ENCODE measurements at places on chromosomes 16 and 17. TPM values are rescaled to one million over a fixed set of nuclear protein-coding genes. Genes with fewer than 3 reads are reported as not detected.
A peak's percentile ranks its signal among the peaks of the same experiment; 100 is the strongest.

DNA sequence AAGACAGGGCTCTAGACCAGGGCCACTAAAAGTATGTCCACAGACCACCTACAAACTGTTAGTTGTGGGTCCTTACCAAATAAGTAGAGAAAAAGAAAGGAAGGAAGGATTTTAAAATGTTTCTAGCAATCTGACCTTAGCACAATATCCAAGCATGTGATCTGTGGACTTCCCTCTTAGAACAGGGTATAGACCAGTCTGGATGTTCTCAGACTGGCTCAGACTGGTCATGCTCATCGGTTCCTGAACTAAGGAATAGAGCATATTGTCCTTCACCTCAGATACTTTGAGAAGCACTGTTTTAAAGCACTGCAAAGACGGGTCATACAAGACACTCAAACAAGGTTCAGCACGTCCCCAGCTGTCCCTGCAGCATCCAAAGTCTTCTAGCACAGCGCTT lies 25.8 kb downstream of the CUEDC1 start:
- no peak for DNase-seq

GRCh38 chr17:40100669-40101366 lies 429 bp upstream of the NR1D1 start:
- DNase-seq: peak; percentile 99

DNA sequence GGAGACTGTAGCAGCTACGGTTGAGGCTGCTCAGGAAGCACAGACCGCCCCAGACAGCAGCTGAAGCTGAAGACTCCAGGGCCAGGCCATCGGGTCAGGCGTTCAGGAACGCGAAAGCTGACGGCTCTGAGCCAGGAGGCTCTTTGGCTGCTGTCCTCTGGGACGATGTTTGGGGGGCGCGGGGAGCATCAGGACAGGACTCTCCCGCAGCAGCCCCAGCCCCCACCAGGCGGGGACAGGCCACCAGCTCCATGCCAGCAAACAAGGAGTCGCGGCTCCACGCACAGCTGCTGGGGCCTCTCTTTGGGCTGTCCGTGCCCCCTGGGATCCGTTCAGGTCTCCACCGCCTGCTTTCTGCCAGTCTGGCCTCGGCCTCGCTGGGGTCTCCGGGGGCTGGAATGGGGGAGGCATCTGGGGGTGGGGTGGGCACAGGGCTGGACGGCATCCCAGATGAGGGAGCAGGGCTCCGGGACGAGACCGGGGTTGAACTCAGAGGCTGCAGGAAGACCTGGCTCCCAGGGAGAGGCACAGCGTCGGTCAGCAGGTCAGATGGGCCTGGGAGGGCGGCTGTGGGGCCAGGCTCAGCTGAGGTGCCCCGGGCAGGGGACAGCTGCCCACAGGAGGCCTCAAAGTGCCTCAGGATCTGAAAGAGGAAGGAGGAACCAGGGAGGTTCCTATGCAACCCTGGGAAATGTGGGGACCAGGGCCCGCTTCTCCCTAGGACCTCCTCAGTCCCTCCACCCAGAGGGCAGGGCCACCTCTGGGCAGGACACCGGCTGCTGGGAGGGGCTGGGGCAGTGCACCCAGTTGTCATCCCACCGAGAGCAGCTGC lies 6.3 kb upstream of the CEP131 start:
- DNase-seq: no peak

DNA sequence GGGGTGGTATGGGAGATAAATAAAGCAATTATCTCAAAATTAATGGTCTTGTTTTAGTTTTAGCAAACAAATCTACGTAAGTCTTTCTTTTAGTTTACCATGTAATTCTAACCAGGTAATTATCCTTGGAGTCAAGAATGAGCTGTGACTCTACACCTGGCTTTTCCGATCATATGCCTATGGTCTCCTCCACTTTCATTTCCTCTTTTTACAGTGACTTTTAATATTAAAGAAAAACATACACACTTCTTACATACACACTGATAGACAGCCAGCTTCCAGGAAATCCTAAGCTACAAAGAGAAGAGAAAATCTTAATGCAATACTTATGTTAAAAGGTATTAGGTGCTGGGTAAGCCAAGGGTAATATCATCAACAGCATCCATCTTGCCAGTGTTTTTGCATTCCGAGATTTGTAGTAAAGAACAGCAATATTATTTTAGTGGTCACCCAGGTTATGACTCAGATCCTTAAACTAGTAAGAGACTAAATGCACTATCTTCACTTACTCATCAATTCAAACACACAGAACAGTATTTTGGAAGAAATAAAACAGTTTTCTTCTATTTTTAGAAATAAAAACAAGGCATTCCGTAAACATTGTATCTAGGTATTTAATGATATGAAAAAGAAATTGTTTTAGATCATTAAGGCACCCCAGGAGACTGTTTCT lies 4.4 kb upstream of the IRX5 start:
- DNase-seq: no peak

Gene TRIM47
- total RNA-seq: 147 TPM

DNA sequence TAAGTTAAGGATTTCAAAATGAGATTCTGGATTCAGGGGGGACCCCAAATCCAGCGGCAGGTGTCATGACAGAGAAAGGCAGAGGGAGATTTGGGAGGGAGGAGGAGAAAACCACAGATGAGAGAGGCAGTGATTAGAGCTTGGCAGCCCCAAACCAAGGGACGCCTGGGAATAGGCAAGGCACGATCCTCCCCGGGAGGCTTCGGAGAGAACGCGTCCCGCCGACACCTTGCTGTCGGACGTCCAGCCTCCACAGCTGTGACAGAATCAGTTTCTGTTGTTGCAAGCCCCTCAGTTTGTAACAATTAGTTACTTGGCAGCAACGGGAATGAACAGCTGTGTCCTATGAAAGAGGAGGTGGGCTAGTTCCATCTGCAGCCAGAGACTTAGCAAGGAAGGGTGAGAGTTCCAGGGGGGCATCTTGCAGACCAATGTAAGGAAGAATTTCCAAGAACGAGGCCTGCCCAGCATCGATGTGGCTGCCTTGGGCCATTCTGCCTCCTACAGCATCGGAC lies 110.7 kb upstream of the SDK2 start:
- no peak for DNase-seq

Gene ARL4D
- total RNA-seq: 25.2 TPM

DNA sequence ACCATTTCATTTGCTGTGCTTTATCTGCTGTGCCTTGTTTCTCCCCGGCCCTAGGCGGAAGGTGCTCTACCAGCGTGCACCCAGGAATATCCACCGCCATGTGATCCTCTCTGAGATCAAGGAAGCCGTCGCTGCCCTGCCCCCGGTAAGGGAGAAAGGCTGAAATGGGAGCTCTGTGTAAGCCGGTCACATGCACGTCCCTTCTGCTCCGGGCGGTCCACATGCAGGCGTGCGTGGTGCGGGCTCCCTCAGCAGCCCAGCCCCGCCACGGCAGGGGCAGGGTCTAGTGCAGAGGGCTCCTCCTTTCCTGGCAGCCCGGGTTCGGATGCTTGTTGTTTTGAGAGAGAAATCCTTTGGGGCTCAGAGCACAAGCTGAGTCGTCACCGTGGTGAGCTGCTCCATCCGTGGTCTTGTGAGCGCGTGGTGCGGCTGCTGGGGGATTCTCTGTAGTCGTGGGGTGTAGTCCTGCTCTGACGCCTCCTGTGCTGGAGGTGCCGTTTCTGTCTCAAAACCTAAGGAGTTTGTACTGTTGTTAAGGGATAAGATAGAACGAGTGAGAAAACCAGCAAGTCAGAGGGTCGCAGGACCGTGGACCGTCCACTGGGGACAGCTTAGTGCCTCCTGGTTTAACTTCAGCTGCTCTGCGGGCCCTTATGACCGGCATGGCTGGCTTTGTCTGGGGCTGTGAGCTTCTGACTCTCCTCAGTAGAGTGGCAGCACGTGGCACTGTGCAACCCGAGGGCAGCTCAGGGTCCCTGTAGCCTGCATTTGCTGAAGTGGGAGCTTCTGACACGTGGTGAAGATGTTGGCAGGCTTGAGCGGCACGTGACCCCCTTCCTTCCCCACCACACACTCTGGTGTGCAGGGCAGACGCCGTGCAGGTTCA lies 12.3 kb upstream of the MC1R start:
- no peak for DNase-seq

DNA sequence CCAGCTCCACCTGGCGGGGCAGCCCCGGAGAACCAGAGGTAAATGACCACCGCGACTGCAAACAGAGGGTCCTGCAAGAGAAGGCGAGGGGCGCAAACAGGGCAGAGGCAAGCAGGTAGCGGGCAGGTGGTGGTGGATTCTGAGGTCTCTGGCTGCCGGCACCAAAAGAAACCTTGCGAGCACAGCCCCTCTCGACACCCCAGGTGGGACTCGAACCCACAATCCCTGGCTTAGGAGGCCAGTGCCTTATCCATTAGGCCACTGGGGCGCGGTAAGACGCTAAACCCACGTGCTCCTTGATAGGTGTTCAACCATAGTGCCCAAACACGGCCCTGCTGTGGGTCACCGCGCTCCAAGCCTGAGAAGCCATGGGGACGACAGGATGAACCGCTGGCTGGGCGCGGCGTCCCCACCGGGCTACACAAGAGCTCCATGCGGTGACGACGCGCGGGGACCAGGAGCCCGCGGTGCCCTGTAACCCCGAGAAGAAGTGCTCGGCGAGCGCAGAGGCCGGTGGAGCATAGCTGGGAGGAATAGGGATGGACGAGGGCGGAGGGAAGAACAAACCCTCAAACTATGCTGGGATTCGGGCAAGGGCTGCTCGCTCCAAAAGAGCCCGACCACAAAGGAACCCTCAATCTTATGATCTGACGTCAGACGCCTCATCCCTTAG lies 12.4 kb downstream of the ATP5PD start:
- peak; percentile 98 for DNase-seq

DNA sequence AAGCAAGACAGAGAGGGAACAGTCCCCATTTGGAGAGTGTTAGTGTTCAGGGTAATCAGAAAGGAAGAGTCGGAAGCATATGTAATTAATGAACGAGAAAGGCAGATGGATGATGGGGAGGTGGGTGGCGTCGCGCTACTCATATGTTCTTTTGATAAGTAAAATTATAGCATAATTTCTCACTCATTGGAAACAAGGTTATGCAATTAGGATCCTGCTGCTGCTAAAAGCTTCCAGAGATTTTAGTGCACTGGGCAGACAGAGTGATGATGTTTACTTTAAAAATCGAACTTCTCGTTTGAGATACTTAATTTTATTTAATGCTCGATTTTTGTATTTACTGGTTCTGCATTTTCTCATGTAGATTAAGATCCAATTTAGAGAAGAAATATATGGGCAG lies 96.2 kb downstream of the PRKCA start:
- DNase-seq: no peak

Gene STX4
- total RNA-seq: 38.8 TPM

GRCh38 chr17:49528966-49529365 lies 33.9 kb downstream of the NGFR start:
- DNase-seq: no peak

GRCh38 chr17:71273441-71273840 lies 847.4 kb upstream of the SOX9 start:
- no peak for DNase-seq

DNA sequence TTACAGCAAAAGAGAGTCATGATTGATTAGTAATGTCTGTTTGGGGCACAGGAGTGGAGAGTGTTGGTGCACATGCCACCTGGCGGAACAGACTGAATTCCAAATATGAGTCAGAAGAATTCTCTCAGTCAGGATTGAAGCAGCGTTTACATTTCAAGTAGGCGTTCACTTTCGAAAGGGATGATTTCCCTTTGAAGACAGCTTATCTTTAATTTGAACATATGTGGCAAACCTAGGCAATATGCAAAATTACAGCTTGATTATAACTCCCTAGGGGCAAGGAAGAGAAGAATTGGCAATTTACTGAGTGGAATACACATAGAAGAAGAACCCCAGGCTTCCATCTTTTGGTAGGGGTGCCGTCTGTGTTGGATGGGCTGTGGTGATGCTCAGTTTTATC lies 235.8 kb downstream of the HAPSTR1 start:
- DNase-seq: no peak

- DNase-seq: no peak
Measured at GRCh38 chr17:40520991-40521453, 19.6 kb upstream of the TNS4 start.

DNA sequence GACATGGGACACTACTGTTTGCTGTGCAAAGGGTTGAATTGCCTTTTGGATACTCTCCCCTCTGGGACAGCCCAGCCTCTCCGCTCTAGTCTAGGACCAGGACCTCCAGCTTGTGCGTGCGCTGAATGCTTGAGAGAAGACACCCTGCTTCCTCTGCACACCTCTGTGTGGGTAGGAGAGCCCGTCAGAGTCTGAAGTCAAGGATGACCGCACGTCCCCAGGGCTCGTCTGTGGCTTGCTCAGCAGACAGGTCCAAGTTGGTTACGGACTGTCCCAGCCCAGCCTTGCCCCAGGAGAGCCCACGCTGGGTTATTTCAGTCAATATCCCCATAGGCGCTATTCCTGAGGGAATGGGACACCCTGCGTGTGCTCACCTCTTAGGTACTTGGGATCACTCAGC lies 3.7 kb downstream of the C16orf89 start:
- DNase-seq: no peak

Gene ZACN
- total RNA-seq: 0.13 TPM

GRCh38 chr16:28820016-28820415 lies 2.8 kb upstream of the ATXN2L start:
- DNase-seq: no peak

DNA sequence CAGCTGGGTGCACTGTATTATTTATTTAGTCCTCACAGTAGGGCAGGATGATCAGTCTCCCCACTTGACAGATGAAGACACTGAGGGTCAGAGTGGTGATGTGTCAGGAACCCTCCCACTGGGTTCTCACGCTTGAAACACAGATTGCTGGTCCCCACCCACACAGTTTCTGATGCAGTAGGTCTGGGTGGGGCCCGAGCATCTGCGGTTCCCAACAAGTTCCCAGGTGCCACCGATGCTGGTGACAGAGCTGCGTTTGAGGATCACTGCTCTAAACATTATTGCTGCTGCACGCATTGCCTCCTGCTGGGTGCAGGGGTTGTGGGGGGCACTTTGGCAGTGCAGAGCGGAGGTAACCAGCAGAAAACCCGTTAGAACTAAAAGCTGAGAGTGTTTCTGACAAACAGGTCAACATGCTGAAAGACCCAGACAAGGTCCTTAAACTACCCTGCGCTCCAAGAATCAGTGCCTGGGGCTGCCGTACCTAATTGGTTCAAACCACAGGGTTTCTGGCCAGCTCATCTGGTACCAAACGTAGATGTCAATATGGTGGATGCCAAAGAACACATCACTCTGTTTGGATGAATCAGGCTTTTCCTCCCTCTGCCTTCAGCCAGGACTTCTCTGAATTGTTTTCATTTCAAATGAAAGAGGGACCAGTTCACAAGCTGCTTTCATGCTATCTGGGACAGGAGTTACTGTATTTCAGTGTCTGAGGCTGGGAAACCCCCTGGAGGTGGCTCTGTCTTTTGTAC lies 76.0 kb downstream of the ABCC1 start:
- no peak for DNase-seq

DNA sequence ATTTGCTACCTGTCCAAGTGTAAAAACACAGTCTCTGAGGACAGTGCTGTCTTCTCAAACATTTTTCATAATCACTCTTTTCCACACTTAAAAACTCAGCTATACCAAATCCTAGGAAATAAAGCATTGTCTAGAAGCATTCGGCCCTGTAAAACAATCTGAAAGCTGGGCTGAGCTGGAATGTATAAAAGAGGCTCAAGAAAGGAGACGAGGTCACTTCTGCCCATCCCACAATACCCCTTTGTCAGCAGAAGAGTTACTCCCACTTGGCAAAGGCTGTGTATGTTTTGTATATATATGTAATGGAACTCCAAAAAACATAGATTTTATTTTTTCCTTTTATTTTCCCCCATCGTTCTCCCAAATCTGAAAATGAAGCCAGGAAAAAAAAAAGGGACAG lies 43.9 kb downstream of the STH start:
- no peak for DNase-seq

Gene CRYBA1
- total RNA-seq: not detected

Gene RRAD
- total RNA-seq: 64.9 TPM

Gene COPRS
- total RNA-seq: 141 TPM

- DNase-seq: no peak
Measured at GRCh38 chr17:32494621-32495358, 8.0 kb downstream of the CDK5R1 start.
